ENCODE measurements at places on chromosomes 2 and 18.

DNA sequence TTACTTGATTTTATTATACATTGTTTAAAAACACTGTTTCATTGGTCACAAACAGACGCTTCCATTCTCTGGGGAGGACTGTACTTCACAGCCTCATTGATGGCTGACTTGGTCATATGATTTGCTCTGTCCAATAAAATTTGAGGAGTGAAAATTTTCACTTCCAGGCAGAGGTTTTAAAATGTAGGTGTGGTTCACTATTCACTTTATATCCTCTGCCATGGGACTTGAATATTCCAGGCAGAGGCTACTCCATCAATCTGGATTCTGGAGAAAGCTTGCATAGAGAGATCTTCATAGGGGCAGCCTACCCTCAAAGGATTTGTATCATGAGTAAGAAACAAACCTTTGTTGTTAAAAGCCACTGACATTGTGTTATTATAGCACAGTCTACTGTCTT, 56.7 kb downstream of the LDAH start:
- DNase-seq: no peak

DNA sequence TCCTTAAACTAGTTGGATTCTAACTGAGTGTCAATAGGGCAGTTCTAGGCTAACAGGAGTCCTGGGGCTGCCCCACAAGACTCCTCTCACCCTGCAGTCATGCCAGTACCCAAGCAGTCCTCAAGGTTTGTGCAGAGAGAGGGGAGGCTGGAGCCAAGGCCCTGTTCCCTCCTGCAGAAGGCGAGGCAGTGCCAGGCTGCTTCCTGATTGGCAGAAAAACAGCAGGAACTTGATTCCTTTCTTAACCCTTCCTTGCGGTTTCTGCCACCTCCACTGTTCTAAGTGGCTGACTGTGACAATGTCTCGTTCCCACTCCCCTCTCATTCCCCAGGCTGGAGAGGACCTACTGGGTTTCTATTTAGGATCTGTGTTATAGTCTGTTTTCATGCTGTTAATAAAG, 75.3 kb downstream of the LPIN1 start:
- DNase-seq: no peak

GRCh38 chr2:78397198-78397597, 628.3 kb upstream of the REG3G start:
- DNase-seq: no peak

GRCh38 chr2:237858294-237859081, 935 bp upstream of the RAMP1 start:
- no peak for DNase-seq

- DNase-seq: no peak
These were observed 77.4 kb downstream of the USP40 start for GRCh38 chr2:233489143-233489542.

GRCh38 chr2:6927186-6927585, 10.0 kb downstream of the RNF144A start:
- DNase-seq: no peak

DNA sequence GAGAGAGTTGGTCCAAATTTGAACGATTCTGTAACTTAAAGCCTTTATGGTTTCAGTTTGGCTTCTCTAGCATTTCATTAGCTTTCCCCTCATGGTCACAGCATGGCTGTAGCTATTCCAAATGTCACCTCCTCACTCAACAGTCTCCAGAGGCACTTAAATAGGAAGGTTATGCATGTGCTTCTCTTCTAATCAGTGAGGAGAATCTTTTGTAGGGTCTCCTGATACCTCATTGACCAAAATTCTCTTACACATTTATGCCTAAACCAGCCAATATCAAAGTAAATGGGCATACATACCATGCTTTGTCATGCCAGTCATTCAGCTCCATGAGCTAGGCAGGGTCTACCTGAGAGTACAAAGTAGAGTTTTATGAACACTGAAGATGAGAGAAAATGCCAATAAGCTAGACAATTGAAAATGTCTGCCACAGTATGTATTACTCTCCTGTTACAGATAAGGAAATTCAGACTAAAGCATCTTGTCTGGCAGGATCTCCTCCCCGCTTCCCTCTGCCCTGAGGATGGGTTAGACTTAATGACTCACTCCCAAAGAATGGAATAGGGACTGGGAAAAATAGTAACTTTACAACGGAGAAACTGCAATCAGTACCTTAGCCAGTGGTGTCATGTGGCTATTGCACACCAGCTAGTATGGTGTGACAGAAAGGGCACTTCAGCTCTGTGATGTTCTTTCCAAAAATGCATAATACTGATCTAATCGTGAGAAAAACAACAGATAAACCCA, 15.4 kb downstream of the DSG2 start:
- no peak for DNase-seq

Data from NCI-H1048 (cell line).